Activated CD4-positive, alpha-beta T cell treated with anti-CD3 and anti-CD28 coated beads for 1 hour (primary cell): ENCODE measurements at places on chromosomes 12 and 14.

DNA sequence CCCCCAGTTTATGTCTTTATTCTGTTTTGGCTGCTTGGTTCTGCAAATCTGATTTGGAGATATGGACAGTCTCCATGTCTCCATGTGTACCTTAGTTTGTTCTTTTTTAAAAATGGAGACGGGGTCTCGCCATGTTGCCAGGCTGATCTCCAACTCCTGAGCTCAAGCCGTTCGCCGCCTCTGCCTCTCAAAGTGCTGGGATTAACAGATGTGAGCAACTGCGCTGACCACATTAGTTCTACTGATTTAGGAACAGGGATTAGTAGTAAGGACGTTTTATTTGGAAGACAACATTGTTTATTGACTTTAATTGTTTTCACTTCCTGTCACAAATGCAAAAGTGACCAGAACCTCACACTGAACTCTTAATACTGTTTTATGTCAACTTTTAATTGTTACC is 14.7 kb downstream of the AEBP2 start:
- no peak for DNase-seq

DNA sequence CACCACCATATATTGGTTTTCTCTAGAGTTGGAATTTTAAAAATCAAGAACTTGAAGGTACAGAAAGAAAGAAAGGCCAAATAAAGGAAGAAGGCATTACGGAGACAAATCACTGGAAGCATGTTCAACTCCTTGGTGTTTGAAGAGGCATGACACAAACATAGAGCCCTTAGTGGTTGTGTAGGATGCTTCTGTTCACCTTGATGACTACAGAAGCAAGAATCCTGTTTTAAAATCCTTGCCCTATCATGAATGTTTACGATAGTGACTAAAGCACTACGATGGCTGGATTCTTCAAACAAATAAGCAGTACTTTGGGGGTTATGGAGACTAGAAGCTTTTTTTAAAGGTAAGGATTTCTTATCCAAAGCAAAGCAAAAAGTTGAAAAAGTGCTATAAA is 10.3 kb upstream of the ISM2 start:
- DNase-seq, result no peak

DNA sequence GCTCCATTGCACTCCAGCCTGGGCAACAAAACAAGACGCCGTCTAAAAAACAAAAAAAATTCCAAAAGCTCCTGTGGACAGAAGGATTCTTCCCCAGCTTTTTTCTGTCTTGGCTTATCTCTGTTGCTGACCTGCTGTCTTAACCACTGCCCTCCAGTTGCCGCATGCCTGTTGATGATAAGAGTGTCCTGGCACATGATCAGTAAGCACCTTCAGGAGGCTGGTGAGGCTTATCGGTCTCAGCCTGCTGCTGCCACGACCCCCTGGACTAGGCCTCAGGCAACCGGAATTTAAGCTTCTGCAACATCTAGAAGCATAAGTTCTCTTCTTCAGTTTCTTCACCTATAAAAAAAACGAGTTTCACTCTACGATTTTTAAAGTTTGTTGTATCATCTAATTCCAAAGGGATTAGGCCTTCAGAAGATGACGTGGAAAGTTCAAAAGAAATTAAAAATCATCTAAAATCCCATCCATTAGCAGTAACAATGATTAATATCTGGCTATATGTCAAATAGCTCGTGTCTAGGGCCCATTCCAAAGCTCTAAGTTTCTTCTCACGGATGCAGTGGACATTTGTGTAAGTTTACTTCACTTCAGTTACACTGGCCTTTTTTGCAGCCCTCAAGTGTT is 46.4 kb downstream of the RESF1 start:
- DNase-seq, result no peak

DNA sequence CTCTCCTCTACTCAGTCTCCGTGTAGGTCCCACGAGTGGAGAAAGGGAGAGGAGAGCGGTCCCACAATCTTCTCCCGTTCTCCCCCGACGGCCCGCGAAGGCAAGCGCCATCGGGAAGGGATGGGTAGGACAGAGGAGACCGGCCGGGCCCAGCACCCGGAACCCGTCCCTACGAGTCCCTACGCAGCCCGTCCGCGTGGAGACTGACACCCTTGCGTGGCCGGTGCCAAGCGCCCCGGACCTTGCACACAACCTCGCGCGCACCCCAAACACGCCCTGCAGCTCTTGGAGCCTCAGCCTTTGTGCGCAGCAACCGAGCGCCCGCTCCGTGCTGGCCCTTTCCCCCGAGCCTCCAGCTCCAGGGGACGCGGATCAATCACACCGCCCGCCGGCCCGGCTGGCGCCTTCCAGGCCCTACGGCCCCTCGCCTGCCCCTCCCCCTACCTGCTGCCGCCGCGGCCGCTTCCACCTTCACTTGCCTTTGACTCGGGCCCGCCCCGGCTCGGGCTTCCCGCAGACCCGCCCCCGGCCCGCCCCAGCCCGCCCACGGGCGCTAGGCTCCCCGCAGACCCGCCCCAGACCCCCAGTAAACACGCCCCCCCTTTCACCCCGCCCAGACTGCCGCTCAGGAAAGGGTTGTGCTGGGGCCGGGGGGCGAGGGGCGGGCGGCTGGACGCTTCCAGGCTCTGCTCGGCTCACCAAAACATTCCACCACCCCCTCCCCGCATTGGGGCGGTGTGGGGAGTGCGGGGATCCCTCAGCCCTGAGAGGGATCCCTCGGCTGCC is at the start of gene NDRG2:
Gene NDRG2 (minus strand): TSS at position 477 of the 786 bp plus-strand sequence. CDS start 1,746 bp downstream, outside the sequence.
- peak; percentile 61 for DNase-seq

DNA sequence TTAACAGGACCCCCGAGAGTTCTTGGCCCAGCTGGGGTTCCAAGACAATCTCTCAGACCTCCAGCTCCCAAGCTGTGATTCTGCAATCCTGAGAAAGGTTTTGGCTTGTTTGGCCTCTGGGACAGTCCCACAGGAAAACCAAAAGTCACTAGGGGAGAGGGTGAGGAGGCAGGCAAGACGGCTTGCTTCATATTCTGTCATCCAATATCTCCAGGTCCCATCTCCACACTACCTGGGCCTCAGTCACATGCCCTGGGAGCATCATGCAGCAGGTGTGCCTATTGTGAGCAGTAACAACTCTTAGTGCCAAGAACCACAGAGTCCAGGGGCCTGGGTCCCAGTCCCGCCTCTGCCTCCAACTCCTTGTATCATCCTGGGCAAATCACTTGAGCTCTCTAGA is 1.7 kb downstream of the KRT79 start:
- no peak for DNase-seq

DNA sequence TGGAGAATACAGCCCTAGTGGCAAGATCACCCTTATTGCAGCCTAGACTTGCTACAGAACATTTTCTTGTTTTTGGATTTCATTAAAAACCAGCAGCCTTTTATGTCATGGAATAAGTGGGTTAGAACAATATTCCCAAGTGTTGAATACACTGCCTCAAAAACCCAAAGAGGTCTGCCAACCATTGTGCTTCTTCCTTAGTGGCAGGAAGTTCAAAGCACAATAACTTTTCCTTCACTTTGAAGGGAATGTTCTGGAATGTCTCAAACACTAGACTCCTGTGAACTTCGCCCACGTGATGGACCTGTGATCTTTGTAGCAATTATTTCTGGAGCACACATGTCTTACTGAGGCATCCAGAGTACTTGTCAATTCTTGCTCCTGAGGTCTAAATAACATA is 8.5 kb downstream of the SLC17A8 start:
- DNase-seq, result no peak

GRCh38 chr14:94011795-94012194 is 14.3 kb upstream of the OTUB2 start:
- no peak for DNase-seq

DNA sequence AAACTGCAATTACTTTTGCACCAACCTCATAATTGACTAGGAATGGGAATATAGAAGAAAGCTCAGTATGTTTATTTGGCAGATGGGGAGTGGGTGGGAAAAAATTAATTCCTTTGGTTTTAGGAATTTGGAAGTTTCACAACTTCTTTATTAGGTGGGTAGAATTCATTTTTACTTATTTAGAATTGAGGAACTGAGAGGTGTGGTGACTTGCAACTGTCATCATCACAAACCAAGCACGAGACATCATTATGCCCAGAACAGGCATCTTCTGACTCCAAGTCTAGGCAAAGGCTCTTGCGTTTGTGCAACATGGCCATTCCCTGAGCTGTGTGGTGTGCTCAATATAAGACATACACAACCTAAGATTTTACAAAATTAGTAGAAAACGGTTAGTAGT is 380.0 kb downstream of the ATP23 start:
- DNase-seq, result no peak

GRCh38 chr12:54356951-54357356 is 7.3 kb downstream of the GPR84 start:
- DNase-seq, result no peak

GRCh38 chr14:53953828-53954550 is 2.6 kb downstream of the BMP4 start:
- DNase-seq, result no peak

DNA sequence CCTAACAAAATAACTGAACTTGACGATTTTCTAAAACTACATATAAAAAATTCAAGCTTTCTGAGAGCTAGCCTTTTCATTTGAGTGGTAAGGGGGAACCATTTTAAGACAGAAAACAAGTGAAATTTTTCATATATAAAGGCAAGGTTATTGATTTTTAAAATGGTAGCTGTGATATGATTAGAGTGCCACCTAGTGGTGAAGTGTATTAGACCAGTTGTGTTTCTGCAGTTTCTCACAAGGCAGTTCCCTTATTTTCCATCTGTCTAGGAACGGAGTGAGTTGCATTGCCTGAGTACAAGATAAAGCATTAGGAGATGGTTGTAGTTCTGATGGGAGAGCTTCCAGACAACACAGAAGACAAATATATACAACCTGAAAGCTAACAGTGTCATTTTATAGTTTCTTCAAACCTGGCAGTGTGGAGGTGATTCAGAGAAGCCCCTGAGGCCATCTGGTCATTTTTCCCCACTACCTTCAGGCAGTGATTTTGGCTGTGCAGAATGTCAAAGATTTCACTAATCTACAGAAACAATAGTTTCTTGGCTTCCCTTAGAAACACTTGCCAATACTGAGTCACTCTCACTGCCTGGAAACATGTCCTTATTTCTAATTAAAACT is 180.8 kb downstream of the C12orf50 start:
- DNase-seq, result no peak

- no peak for DNase-seq
These were observed 9.1 kb downstream of the STAT6 start for GRCh38 chr12:57101892-57102695.

GRCh38 chr12:11822081-11822834 is 172.8 kb downstream of the ETV6 start:
- DNase-seq, result no peak

- no peak for DNase-seq
These were observed 24.6 kb upstream of the BCL7A start for GRCh38 chr12:121996945-121997612.

- DNase-seq, result no peak
These were observed 53.9 kb upstream of the NUDT4 start for GRCh38 chr12:93323625-93324329.

DNA sequence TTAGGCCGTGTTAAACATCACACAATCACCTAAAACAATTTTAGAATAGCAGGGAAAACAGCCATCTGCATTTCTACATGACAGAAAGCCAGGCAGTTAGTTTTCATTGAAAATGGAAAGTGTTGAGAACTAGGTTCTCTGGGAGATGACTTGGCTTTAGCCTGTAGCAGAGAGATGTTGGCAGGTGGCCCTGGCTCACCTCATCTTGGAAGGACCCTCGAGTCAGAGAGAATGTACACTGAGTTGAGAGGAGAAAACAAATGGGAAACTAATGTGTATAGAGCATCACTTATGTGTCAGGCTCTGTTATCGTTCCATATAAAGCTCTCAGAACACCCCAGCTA is 51.9 kb downstream of the SUSD6 start:
- DNase-seq, result no peak
